ENCODE measurements at places on chromosomes 11 and 22.

- DNase-seq = no peak
Measured at GRCh38 chr11:131375915-131376314, 5.5 kb downstream of the NTM start.

DNA sequence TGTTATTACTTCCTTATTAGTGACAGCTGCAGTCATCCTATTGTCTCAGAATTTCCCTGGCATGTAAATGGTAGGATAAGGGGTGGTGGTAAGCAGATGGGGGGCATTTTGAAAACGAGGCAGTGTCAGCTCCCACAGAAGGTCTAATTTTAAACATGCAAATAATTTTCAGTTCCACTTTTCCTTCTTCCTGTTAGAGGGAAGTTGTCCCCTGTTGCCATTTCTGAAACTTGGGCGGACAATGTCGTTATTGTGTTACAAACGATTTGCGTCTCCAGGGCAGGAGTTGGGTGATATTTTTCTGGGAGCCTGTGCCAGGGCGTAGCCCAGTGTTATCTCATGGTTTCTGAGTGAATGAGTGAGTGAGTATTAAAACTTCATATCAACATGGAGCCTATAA is 7.4 kb downstream of the PTPRJ start:
- DNase-seq = no peak

- DNase-seq = no peak
Measured at GRCh38 chr11:108341654-108342053, 118.8 kb downstream of the ATM start.

DNA sequence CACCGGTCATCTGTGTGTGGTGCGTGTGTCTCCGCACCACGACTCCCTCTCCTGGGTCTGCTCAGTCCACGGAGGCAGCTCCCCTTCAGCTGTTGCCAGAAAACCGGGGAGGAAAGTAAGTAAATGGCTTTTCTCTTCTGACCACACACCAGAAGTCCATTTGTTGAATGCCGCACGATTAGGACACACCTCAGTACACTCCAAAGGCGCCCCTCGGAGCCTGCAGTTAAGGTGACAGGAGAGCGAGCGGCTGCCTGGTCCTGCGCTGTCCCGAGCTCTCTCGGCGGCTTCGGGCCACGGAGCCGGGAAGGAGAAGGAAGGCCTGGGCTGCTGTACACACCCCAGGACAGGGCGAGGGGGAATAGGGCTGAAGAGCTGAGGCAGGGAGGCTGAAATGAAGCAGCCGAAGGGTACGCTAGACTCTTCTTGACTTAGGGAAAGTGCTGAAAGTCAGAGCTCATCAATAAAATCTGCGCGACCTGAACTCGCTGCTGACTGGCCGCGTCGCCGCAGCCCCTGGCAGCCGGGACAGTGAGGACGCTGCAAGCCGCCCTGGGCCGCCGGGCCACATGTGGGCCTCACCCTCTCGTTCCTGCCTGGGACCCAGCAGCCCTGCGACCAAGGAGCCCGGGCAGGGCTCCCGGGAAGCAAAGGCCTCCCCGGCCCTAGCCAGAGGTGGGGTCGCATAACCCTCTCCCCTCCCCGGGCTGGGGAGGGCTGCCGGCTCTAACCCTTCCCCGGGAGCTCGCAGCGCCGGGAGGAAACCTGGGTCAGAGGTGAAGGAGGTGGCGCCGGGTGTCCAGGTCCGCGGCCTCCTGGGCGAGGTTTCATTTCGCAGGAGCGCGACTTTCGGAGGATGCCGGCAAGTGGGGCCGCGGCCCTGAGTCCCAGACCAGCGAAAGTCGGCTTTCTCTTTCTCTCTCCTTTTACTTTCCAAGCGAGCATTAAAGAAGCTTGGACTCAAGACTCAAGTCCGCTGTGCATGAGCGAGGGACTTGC is 1.6 kb upstream of the PAX6 start:
- DNase-seq = no peak

GRCh38 chr11:76739798-76740197 is 43.4 kb upstream of the TSKU start:
- no peak for DNase-seq

DNA sequence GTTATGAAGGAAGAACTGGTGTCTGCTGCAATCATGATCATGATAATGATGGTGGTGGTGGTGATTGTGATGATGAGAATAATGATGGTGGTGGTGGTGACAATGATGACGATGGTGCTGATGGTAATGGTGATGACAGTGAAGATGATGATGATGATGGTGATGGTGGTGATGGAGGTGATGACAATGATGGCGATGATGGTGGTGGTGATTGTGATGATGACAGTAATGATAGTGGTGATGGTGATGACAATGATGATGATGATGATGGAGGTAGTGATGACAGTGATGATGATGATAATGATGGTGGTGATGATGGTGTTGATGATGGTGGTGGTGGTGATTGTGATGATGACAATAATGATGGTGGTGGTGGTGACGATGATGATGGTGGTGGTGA is 52.8 kb upstream of the ANO1 start:
- no peak for DNase-seq

DNA sequence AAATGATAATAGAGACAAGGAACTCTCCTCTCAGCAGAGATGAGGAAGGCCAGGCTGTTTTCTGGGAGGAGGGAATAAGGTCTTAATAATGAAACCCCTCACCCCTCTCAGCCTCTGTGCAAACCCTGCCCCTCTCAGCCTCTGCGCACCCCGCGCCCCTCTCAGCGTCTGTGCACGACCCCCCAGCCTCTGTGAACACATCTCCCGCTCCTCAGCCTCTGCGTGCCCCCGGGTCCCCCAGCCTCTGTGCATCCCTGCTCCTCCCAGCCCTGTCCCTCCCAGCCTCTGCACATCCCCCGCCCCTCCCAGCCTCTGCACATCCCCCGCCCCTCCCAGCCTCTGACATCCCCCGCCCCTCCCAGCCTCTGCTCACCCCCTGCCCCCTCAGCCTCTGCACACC is 837.8 kb downstream of the TBC1D22A start:
- DNase-seq = no peak

DNA sequence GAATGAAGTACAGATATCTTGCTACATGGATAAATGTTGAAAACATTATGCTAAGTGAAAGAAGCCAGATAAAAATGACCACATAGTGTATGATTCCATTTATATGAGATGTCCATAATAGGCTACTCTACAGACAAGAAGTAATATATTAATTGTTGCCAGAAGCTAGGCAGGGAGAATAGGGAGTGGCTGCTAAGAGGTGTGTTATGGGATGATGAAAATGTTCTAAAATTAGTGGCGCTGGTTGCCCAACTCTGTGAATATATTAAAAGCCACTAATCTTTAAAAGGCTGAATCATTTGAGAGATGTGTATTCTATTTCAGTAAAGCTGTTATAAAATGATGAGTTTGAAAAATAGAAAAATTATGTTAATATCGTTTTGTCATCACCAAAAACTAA is 144.4 kb downstream of the NCAM1 start:
- DNase-seq = no peak

GRCh38 chr11:22785251-22785650 is 44.4 kb downstream of the SVIP start:
- DNase-seq = no peak

DNA sequence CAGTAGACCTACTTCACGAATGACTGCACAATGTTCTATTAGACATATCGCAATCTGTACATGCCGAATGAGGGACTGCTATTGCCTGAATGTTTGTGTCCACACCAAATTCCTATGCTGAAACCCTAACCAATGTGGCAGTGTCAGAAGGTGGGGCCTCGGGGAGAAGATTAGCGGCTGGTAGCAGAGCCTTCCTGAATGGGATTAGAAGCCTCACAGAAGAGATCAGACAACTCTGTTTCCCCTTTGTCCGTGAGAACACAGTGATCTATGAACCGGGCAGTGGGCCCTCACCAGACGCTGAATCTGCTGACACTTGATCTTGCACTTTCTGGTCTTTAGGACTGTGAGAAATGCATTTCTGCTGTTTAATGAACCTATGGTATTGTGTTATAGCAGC is 33.1 kb downstream of the LRFN4 start:
- no peak for DNase-seq

Measured in anterior cingulate cortex (tissue), 58 donors.